ENCODE measurements at places on chromosomes 5 and 9. TPM values are rescaled to one million over a fixed set of nuclear protein-coding genes. Genes with fewer than 3 reads are reported as not detected.

Gene BSPRY
- total RNA-seq: 3.9 TPM

Gene TSSK1B
- 1.2 TPM for total RNA-seq

Gene TMED9
- 83.7 TPM for total RNA-seq

DNA sequence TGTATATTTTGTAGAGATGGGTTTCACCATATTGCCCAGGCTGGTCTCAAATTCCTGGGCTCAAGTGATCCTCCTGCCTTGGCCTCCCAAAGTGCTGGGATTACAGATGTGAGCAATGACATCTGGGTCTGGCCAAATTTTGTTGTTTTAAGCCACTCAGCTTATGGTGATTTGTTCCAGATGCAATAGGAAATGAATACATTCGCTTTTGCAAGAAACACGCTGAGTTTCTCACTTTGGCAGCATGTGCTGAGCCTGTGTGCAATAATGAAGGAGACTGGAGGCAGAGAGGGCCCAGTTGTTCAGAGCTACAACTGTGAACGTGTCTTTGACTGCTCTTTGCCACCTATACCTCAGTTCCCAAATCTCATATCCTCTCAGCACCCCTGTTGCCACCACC lies 56.4 kb downstream of the KIF4B start:
- no peaks in the 10 kb centered on the region for H3K27me3 ChIP-seq
- no peaks in the 10 kb centered on the region for H3K36me3 ChIP-seq
- H3K27ac ChIP-seq: no peak overlapping the region
- no peak for DNase-seq

GRCh38 chr9:71680189-71680980 lies 87.9 kb downstream of the CEMIP2 start:
- H3K36me3 ChIP-seq: no peaks in the 10 kb centered on the region
- no peak overlapping the region for H3K27ac ChIP-seq
- no peak overlapping the region for H3K4me3 ChIP-seq
- H3K4me1 ChIP-seq: peaks cover 10% of the 10 kb centered on the region

- no peak overlapping the region for H3K4me3 ChIP-seq
- no peaks in the 10 kb centered on the region for H3K27me3 ChIP-seq
- no peak overlapping the region for H3K27ac ChIP-seq
- DNase-seq: no peak
Observed at GRCh38 chr5:126188804-126189203, 234.4 kb upstream of the GRAMD2B start.

GRCh38 chr9:93648181-93648580 lies 71.8 kb downstream of the PHF2 start:
- H3K36me3 ChIP-seq: peaks cover 47% of the 10 kb centered on the region
- H3K27me3 ChIP-seq: no peaks in the 10 kb centered on the region
- peaks cover 6% of the 10 kb centered on the region for H3K4me1 ChIP-seq
- H3K27ac ChIP-seq: no peak overlapping the region
- H3K4me3 ChIP-seq: no peak overlapping the region

DNA sequence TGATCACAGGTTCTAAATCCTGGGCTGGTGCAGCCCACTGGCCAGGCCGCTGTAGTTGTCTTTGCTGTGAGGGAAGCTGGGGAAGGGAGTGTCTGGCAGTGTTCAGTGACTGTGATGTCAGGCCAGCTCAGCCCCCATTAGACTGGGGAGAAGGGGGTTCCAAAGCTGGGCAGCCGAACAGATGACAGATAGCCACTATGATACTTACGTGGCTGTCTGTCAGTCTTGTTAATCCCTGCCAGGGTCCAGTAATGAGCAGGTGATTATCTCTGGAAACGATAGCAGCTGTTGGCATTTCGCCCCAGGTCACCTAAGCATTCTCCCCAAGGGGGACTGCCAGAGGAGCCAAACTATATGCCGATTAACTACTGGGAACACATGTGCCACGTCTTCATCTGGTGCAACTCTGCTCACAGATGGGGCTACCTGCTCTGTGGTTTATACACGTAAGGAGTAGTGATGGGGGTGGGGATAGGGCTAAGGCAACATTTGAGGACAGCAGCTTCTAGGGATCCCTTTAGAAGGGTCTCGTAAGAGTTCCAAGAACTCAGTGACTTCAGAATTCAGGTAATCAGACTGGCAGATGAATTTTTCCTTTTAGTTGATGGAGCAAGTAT lies 396.3 kb downstream of the KDM4C start:
- no peak overlapping the region for H3K4me3 ChIP-seq
- no peaks in the 10 kb centered on the region for H3K27me3 ChIP-seq
- DNase-seq: no peak
- no peak overlapping the region for H3K27ac ChIP-seq

DNA sequence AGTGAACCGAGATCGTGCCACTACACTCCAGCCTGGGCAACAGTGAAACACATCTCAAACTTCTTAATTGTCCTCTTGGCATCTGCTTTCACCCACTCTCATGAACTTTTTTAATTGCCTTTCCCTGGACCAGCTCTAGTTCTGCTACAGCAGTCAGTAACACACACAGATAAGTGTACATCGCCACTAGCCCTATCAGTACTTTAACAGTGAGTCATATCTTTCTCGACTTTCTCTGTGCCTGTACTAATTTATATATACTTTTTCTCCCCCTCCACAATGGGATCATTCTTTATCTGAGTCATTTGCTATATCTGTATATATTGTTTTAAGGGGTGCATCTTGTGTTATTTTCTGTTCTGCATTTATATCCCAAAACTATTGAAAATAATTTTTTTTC lies 6.7 kb downstream of the CDC37L1 start:
- H3K27ac ChIP-seq: no peak overlapping the region
- H3K4me1 ChIP-seq: peaks cover 20% of the 10 kb centered on the region
- DNase-seq: no peak
- peaks cover 35% of the 10 kb centered on the region for H3K36me3 ChIP-seq

- H3K27ac ChIP-seq: peak overlapping the region; percentile 72
- no peaks in the 10 kb centered on the region for H3K27me3 ChIP-seq
- peak overlapping the region; percentile 54 for H3K4me3 ChIP-seq
- no peaks in the 10 kb centered on the region for H3K36me3 ChIP-seq
Observed at GRCh38 chr5:31854181-31855133, 215.5 kb downstream of the PDZD2 start.

Gene MCTP1
- total RNA-seq: 12.8 TPM

DNA sequence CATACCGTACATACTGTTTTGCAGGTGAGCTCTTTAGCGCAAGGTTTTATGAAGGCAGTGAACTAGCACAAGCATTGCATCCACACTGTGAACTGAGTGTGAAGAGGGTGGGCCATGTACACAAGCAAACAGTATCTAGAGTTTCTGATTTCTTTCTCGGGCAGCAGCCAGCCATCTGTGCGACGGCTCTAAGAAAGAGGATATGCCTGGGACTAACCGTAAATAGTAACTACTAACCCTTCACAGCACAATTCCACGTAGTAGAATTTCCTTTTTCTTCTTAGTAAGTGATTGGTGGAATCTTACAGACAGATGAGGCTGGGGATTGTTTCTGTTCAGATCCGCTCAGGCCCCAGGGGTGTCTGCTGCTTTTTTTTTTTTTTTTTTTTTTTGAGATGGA lies 89.0 kb downstream of the DRD1 start:
- H3K4me1 ChIP-seq: no peaks in the 10 kb centered on the region
- no peaks in the 10 kb centered on the region for H3K36me3 ChIP-seq
- DNase-seq: no peak
- no peaks in the 10 kb centered on the region for H3K27me3 ChIP-seq
- H3K27ac ChIP-seq: no peak overlapping the region

GRCh38 chr5:141649056-141649688 lies 2.0 kb downstream of the FCHSD1 start:
- peaks cover 20% of the 10 kb centered on the region for H3K4me1 ChIP-seq
- peaks cover 19% of the 10 kb centered on the region for H3K36me3 ChIP-seq

DNA sequence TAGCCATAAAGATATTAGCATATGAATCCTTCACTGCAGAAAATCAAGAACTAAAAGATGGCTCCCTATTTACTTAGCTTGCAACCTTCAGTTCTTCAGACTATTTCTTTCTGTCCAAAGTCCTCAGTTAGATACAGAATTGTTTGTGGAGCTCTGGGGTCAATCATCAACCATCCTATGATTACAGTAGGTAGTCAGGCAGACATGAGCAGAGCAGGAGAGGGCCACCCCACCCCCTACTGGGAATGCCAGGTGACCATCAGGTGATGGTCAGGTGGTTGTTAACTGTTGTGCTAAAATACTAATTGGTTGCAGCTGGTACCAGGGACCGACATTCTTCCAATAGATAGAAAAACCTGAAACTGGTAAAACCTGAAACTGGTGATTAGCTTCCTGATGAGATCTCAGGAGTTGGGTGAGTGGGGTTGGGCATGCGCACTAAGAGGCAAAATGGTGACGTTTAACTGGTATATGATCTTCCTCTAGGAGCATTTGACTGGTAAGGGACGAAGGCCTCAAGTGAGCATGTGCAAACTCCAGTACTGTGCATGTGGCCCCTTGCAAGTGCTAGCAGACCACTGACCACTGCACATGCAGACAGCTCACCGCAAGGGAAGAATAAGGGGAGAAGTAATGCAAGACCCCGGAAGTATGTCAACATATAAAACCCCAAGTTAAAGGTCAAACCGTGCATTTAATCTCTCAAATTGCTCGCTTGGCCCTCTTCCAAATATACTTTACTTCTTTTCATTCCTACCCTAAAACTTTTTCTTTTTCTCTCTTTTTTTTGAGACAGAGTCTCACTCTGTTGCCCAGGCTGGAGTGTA lies 13.6 kb downstream of the C9orf57 start:
- no peak for DNase-seq
- H3K36me3 ChIP-seq: no peaks in the 10 kb centered on the region
- H3K27ac ChIP-seq: no peak overlapping the region
- H3K4me1 ChIP-seq: peaks cover 6% of the 10 kb centered on the region
- no peaks in the 10 kb centered on the region for H3K27me3 ChIP-seq
- no peak overlapping the region for H3K4me3 ChIP-seq

DNA sequence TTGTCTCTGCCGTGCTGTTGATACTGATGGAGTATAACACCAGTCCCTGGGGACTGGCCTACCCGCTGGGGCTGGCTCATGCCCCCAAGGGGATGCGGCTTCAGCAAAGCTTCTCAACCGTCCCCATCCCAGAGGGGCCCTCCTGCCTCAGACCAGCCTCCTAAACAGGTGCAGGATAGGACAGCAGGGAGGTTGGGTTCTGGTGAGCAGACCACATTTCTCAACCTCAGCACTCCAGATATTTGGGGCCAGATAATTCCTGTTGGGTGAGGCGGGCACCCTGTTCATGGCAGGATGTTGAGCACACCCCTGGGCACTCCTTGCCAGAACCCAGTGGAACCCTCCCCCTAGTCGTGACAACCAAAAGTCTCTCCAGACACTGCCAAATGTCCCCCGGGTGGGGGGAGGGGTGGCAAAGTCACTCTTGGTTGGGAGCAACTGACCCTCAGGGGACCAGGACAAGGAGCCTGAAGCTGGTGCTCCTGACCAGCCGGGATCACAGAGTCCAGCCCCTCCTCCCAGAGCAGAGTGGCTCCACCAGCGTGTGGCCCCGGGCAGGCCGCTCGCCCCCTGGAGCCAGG lies 107.8 kb downstream of the ZNF354C start:
- H3K4me1 ChIP-seq: peaks cover 13% of the 10 kb centered on the region
- H3K4me3 ChIP-seq: no peak overlapping the region
- H3K27me3 ChIP-seq: no peaks in the 10 kb centered on the region
- DNase-seq: no peak
- no peaks in the 10 kb centered on the region for H3K36me3 ChIP-seq

DNA sequence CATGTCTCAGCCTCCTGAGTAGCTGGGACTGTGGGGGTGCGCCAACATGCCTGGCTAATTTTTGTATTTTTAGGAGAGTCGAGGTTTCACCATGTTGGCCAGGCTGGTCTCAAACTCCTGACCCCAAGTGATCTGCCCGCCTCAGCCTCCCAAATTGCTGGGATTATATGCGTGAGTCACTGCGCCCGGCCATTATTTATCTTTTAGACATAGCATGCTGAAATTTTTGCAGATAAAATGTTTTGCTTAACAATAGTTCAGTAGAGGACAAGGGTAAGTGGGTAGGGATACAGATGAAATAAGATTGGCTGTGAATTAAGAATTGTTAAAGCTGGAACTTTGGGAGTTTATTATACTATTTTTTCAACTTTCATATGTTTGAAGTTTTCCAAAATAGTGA lies 150.8 kb upstream of the GRHPR start:
- H3K4me1 ChIP-seq: no peaks in the 10 kb centered on the region
- H3K4me3 ChIP-seq: no peak overlapping the region
- DNase-seq: no peak
- H3K27me3 ChIP-seq: no peaks in the 10 kb centered on the region
- no peak overlapping the region for H3K27ac ChIP-seq

GRCh38 chr5:32840606-32841005 lies 129.5 kb downstream of the NPR3 start:
- H3K4me1 ChIP-seq: peaks cover 19% of the 10 kb centered on the region
- no peaks in the 10 kb centered on the region for H3K36me3 ChIP-seq
- H3K27me3 ChIP-seq: no peaks in the 10 kb centered on the region
- no peak overlapping the region for H3K27ac ChIP-seq

DNA sequence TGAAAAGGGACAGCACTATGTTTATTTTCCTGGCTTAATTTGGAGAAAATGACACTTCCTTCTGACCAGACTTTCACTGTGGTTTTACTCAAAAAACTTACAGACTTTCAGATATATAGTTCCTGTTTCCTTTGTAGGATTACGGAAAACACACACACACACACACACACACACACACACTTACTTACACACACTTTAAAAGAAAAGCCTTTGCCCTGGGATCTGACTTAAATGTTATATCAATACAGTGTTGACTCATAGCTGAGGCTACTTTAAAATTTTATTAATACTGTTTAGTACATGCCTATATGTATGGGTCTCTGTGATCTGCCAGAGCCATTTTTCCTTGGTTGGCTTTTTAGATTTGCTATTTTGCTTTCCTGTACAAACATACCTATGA lies 758.3 kb downstream of the DNAH5 start:
- H3K36me3 ChIP-seq: no peaks in the 10 kb centered on the region
- H3K4me1 ChIP-seq: no peaks in the 10 kb centered on the region
- no peak overlapping the region for H3K27ac ChIP-seq
- no peaks in the 10 kb centered on the region for H3K27me3 ChIP-seq

DNA sequence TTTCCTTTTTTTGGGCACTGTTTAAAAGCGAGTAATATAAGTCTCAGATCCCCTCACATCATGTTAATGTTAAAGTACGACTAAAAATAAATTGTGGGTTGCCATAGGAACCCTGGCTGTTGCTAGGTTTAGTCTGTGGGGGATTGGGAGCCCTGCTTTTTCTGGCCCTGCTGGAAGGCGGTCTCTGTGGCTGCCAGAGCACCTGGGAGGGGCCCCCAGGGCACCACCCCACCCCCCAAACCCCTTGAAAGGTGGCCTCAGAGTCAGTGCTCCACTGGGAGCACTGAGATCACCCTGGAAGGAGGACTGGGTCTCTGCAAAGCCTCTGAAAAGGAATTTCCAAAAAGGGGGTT lies 66.2 kb upstream of the NEURL1B start:
- no peak for DNase-seq
- H3K36me3 ChIP-seq: no peaks in the 10 kb centered on the region
- peaks cover 13% of the 10 kb centered on the region for H3K4me1 ChIP-seq
- no peaks in the 10 kb centered on the region for H3K27me3 ChIP-seq

DNA sequence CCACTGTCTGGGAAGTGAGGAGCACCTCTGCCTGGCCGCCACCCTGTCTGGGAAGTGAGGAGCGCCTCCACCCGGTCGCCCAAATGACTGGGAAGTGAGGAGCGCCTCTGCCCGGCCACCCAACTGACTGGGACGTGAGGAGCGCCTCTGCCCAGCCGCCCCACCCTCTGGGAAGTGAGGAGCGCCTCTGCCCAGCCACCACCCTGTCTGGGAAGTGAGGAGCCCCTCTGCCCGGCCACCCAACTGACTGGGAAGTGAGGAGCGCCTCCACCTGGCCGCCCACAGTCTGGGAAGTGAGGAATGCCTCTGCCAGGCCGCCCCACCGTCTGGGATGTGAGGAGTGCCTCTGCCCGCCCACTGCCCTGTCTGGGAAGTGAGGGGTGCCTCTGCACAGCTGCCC lies 32.9 kb downstream of the SAXO1 start:
- H3K4me3 ChIP-seq: no peak overlapping the region
- no peak for DNase-seq
- no peaks in the 10 kb centered on the region for H3K4me1 ChIP-seq
- H3K27ac ChIP-seq: no peak overlapping the region

Gene IFNA2
- not detected for total RNA-seq
